ENCODE measurements at places on chromosomes 4 and X.

GRCh38 chrX:9298221-9298620 lies 166.6 kb upstream of the TBL1X start:
- no peak for DNase-seq

GRCh38 chr4:186920483-186920882 lies 196.8 kb upstream of the FAT1 start:
- DNase-seq: no peak

DNA sequence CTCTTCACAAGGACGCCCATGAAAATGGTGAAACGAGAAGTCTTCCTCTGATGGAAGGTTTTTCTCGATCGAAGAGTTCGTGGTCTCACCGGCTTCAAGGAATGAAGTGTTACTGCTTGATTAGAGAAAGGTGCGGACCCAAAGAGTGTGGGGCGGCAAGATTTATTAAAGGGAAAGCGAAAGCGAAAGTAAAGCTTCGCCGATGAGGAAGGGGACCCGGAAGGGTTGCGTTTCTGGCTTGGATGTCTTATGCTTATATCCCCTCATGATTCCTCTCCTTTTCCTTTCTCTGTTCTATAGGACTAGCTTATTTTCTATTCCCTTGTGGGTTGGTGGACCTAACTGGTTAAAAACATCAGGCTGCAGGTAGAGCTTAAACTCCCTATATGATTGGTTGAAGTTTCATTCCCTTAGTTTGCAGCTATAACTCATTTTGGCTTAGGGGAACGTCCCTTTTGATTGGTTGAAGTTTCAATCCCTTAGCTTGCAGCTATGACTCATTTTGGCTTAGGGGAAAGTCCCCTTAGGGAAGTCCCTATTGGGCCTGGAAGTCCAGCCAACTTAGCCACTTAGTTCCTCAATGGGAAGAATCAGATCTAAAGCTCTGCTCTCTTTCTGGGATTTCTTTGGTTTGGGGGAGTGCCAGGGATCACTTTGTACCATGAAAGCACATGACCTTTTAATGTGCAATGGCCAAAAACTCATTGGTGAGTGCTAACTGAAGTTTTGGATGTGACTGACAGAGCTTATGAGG lies 1025.0 kb upstream of the PCDH10 start:
- no peak for DNase-seq

DNA sequence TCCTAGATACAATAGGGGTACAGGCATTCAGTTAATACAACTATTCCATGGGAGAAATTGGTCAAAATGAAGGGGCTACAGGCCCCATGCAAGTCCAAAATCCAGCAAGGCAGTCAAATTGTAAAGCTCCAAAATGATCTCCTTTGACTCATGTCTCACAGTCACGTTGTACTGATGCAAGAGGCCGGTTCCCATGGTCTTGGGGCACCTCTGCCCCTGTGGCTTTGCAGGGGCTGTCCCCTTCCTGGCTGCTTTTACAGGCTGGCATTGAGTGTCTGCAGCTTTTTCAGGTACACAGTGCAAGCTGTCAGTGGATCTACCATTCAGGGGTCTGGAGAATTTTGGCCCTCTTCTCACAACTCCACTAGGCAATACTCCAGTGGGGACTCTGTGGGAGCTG lies 12.5 kb upstream of the ASIC5 start:
- no peak for DNase-seq

DNA sequence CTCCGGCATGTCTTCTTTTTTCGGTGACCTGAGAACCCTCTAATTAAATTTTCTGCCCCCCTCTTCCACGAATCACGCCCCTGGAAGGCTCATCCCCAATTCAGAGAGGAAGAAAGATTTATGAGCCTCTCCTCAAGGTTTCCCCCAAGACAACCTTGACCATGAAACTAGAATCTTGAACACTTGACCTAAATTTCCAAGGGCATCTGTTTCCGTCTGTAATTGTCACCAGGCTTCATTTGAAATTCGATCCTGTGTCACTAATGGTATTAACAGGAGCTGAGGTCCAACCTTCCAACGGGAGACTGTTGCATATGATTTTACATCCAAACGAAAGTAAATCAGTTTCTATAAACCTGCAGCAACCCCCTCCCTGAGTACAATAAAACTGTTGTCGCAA lies 139.9 kb upstream of the ZIC3 start:
- DNase-seq: no peak

GRCh38 chrX:71366674-71367256 lies 608 bp downstream of the TAF1 start:
- DNase-seq: peak; percentile 62

GRCh38 chrX:154310616-154311536 lies 15.3 kb downstream of the TKTL1 start:
- peak; percentile 59 for DNase-seq

GRCh38 chr4:167111622-167112021 lies 122.7 kb downstream of the SPOCK3 start:
- no peak for DNase-seq

GRCh38 chr4:3805026-3805425 lies 38.8 kb downstream of the ADRA2C start:
- DNase-seq: no peak

DNA sequence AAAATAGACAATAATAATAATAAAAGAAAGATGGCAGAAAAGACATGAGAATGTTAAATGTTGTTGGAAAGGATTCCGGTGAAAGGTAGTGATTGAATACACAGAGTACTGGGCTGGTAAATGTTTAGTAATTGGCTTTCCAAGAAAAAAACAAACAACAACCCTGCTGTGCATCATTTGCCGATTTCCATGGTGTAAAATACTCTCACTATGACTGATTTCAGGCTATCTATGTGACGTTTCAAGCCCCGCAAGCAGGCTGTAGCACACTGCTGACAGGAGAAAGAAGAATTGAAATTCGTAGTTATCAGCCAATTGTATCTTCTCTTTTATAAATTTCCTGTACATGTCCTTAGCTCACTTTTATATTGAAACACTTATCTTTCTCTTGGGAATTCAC lies 13.6 kb upstream of the SEPTIN6 start:
- no peak for DNase-seq

- peak; percentile 88 for DNase-seq
These were observed 27.1 kb upstream of the TAPT1 start for GRCh38 chr4:16253127-16253960.

DNA sequence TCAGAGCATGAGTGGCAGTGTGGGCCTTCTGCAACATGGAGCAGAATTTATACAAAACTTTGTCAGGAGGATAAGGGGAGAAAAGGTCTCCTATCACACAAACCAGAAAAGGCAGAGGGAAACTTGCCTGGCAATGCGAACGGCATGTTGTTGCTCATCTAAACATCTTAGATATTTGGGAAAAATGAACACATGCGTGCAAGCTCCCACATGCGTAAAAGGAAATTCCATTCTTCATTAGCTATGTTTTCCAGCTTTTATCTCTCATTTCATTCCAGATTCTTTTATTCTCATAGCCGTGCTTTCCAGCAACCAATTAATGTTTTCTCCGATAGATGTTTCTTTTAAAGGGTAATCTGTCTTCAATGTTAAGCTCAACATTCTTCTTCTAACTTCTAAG lies 31.3 kb upstream of the GBA3 start:
- DNase-seq: no peak

DNA sequence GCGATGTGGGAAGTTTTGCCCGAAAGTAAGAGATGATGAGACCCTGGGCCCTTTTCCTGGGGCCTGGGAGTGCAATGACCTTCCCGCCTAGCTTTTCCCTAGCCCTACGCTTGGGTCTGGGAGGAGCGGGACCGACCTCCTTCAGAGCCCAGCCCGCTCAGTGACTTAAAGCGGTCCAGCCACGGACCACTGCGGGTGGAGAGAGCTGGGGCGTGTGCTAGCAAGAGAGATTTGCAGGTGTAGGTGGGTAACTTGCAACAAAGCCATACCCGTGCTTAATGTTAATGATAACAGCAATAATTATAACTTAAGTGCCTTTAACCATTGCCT lies 503 bp upstream of the PDE5A start:
- no peak for DNase-seq

- no peak for DNase-seq
These were observed 146.0 kb upstream of the FRMPD4 start for GRCh38 chrX:11992271-11992670.

GRCh38 chrX:134608153-134608552 lies 50.1 kb downstream of the PLAC1 start:
- DNase-seq: no peak

GRCh38 chr4:108346818-108347210 lies 178.1 kb upstream of the LEF1 start:
- no peak for DNase-seq

- no peak for DNase-seq
These were observed 322.5 kb upstream of the GATB start for GRCh38 chr4:152083338-152083737.

DNA sequence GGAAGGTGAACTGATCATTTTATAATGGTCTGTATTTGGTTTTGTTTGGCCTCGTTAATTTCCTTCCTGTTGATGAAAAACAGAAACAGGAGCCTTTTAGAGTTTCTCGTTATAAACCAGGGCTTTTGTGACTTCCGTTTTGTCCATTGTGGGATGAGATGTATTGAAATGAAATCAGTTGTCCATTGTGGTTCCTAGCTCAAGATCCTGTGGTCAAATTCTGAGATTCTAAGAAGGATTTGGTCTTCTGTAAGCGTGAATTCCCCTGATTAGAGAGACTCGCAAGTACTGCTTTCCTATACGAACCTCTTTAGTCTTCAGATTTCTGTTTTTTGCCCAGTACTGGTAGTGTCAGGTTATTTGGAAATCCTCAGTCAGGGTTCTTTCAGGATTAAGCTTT lies 101.7 kb downstream of the RAPGEF2 start:
- DNase-seq: no peak

- DNase-seq: peak; percentile 86
These were observed 198.7 kb upstream of the ADAMTS3 start for GRCh38 chr4:72767618-72768302.

GRCh38 chrX:86121916-86122315 lies 26.3 kb upstream of the DACH2 start:
- DNase-seq: no peak

DNA sequence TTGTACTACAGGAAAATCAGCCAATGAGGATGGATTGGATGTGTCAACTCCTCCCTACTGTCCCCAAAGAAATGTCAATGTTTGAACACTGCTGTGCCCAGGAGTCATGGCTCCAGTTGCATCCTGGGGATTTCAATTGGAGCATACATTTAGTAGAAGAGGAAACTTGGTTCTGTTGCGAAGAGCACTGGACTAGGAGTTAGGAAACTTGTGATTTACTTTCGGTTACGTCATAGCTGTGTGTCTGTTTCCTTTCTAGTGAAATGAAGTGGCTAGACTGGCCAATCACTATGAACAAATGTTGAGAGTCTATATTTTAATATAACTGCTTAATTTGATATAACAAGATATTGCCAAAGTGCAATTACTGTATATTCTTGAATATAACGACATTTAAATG lies 35.2 kb downstream of the ARL9 start:
- DNase-seq: no peak

DNA sequence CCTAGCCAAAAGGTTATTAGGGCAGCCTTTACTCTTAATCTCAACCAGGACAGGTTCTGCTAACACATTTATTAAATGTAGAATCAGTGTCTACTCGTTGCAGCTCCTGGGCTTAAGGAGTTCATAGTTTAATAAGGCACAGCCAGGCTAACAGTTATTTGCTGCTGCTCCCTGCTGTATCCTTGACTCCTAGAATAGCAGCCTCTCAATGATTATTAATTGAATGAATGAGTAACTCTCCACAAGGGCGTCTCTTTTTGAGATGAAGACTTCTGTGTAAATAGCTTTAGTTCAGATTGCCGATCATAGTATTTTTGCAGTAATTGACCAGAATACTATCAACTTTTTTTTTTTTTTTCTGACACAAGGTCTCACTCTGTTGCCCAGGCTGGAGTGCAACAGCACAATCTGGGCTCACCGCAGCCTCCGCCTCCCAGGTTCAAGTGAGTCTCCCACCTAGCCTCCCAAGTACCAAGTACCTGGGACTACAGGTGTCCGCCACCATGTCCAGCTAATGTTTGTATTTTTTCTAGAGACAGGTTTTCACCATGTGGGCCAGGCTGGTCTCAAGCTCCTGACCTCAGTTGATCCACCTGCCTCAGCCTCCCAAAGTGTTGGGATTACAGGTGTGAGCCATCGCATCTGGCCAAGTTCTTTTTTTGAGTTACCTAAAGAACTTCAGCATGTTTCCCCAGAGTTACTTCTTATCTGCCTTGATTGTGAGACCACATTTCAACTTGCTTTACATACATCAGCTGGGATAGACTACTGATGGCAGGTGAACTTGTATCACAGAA lies 2.9 kb downstream of the UGDH start:
- DNase-seq: peak; percentile 22

- no peak for DNase-seq
These were observed 54.2 kb upstream of the SMIM10 start for GRCh38 chrX:134936542-134936941.

DNA sequence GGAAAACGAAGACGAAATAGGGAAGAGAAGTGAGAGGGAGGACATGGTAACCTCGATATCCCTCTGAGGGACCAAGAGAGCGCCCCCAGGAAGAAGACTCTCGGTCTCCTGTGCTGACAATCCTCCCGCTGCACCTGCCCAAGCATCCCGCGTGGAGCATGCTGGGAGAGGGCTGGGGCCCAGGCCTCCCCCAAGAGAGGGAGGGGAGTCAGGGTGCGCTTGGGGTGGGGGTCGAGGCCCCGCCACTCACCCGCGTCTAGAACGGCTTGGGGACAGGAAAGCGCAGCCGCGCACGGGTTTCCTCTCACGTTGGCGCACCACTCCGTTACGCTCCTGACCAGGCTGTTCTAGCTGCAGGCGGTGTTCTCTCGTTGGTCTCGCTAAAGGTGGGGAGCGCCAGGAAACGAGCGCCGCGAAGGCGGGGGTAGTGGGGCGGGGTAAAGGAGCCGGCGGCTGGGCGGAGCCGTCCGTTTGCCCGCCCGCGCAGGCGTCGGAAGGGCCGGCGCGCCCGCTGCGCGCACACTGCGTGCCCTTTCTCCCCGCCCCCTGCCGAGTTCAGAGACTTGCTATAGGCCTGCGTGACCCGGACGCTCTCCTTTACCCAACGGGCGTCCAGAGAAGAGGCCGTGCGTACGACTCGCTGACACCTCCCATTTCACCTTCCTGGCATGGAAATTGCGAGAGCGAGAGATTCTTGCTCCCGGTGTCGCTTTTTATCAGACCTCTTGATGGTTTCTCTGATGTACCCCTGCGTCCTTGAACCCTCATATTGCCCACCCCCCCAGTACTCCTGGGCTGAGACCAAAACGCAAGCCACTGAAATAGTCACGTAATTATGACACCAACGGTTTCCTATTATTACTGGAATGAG lies at the start of gene C1GALT1C1:
TSS of gene C1GALT1C1 (minus strand) at position 388 of the 871 bp plus-strand sequence. CDS start 2,888 bp downstream, outside the sequence.
- peak; percentile 82 for DNase-seq

DNA sequence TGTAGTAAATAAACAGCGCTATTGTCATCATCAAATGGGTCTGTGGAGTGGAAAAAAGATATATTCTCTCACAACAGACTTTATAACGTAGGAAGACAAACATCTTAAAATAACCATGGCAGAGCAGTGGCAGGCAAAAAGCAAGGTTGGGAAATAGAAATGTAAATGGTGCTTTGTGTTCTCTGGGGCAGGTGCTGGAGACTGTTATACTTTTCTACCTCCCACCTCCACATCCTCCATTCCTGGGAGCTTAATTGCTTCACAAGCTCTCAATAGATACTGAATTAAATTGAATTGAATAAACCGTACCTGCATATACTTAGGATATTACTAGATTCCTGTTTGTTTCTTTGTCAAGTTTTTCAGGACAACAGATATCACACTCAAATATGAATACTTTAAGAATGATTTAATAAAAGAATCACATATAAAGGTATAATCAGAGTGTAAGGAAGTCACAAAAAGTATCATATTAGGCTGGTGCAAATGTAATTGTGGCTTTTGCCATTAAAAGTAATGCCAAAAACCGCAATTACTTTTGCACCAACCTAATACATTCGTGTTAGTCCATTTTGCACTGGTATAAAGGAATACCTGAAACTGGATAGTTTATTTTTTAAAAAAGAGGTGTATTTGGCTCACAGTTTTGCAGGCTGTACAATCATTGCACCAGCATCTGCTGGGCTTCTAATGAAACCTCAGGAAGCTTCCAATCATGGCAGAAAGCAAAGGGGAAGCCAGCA lies 367.3 kb downstream of the GRIA2 start:
- no peak for DNase-seq
